ENCODE measurements at places on chromosomes 11 and 22.

DNA sequence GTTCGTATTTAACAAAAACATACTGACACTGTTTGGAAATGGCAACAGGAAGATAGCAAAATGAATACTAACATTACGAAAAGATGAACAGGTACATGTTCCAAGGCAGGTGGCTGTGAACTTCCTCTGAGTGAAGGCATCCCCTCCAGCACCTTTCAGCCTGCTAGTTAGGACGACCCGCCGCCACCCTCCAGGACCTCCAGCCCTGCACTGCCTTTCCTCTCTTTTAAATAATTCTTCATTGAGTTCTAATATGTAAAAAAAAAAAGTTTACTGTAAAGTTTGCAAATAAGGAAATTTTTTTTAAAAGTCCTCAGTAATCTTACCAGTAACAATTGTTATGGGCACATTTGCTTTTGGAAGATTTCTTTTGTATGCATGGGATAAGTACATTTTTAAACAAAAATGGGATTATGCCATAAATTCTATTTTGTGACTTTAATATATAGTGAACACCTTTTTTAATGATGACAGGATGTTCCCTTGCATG lies 6.0 kb downstream of the NEAT1 start:
- DNase-seq, result peak; percentile 40

- DNase-seq, result no peak
These were observed 5.5 kb downstream of the TOLLIP start for GRCh38 chr11:1303973-1304372.

GRCh38 chr11:75781296-75781695 lies 12.7 kb downstream of the DGAT2 start:
- no peak for DNase-seq

DNA sequence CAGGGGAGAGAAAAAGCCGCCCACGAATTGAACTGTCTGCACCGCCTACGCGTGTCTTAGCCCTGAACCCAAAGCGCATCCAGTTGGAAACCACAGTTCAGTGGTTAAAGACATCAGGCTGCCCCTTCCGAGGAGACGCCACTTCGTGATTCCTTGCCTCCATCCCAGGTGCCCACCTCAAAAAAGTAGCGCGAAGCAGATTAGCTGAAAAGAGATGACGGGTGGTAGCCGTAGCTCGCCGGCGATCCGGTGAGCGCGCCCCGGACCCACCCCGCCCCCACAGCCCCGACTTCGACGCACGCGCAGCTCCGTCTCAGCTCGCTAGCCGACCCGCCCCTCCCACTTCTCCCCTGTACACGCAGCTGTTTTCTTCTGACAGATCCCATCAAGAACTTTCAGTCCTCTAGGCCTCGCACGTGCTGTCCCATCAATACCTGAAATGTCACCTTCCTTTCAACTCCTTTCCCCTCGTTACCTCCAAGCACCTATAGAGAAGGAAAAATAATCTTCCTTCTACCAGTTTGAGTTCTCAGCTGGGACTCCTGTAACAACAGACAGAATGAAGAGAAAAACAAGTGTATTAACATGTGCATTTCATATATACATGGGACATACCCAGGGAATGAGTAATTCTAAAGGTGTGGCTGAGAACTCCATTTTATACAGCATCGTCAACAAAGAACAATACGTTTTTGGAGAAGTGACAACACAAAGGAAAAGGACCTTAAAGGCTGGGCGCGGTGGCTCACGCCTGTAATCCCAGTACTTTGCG lies 49.5 kb downstream of the OR4D9 start:
- peak; percentile 93 for DNase-seq
